Stimulated activated CD4-positive, alpha-beta T cell treated with anti-CD3 and anti-CD28 coated beads, Interleukin-4, amount 100 ng/mL, for 24 hours (primary cell): ENCODE measurements at places on chromosomes 4 and X.

DNA sequence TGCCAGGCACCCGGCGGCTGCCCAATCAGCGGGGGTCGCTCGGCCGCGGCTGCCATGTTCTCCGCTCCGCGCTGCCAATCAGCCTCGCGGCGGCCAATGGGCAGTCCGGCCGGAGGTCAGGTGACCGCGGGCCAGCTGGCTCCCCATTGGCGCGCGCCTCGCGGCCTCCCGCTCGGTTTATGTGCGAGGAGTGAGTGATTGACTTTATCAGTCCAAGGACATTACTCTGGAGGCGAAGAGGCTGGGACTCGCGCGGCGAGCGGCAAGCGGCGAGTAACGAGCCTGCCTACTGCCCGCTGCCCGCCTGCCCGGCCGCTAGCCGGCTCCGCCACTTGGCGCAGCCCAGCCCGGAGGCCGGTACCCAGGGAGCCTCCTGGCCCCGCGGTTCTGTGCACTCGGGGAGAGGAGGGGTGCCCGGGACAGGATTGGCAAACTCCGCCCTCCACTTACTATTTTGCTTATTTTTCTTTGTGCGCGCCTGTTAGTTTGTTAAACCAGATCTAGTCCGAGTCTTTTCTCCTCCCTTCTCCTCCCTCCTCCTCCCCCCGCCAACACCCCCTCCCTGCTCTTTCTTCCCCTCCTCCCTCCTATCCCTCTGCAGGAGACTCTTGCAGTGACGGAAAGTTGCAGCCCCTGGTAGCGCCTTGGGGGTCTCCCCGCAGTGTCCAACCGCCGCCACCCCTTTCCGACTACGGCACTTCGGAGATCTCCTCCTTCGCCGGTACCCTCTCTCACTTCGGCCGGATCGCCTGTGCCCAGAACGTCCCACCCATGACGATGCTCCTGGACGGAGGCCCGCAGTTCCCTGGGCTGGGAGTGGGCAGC lies at the start of gene ZIC3:
Gene ZIC3, plus strand, starts transcription at position 207 of the 825 bp plus-strand sequence. Its CDS starts 565 bp downstream, at position 772.
- no peak for DNase-seq

- no peak for DNase-seq
Measured at GRCh38 chrX:54043541-54044125, 640 bp downstream of the PHF8 start.

- DNase-seq: no peak
Measured at GRCh38 chrX:39773150-39773549, 324.6 kb downstream of the BCOR start.

DNA sequence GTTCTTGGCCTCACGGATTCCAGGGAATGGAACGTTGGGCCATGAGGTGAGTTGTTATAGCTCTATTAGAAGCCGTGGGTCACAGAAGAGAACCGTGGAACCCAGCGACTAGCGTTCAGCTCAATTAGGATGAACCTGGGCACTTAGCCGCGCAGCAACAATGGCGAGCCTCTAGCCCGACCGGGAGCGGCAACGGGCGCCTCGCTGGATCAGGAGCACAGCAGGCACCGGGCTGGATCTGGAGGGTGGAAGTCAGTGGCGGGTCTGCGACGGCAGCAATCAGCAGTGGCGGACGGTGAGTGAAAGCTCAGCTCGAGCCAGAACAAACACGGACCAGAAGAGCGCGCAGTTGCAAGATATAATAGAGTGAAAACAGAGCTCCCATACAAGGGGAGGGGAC lies 34.2 kb downstream of the AGA start:
- no peak for DNase-seq

DNA sequence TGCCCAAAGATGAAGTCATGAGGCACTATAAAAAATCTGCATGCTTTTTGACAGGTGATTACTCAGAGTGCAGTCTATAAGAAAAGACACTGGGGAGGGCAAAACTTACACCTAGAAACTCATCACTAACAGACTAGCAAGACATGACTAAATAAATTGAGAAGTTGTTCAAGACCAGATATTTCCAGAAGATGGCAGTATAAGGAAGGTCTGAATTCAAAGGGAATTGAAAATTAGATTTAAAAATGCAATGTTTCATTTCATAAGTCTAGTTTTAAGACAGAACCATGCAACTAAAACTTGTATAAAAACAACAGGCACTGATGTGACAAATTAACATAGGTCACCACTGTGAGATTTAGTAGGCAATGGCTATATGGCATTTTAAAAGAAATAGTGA lies 232.5 kb upstream of the POF1B start:
- no peak for DNase-seq

- no peak for DNase-seq
Measured at GRCh38 chrX:32195611-32196010, 1015.7 kb downstream of the DMD start.
